T-helper 22 cell (primary cell): ENCODE measurements at places on chromosomes 5 and 9.

GRCh38 chr9:35714123-35714522 is 17.9 kb downstream of the TLN1 start:
- no peak for DNase-seq

- peak; percentile 50 for DNase-seq
These were observed 21.1 kb upstream of the TERT start for GRCh38 chr5:1315709-1316587.

DNA sequence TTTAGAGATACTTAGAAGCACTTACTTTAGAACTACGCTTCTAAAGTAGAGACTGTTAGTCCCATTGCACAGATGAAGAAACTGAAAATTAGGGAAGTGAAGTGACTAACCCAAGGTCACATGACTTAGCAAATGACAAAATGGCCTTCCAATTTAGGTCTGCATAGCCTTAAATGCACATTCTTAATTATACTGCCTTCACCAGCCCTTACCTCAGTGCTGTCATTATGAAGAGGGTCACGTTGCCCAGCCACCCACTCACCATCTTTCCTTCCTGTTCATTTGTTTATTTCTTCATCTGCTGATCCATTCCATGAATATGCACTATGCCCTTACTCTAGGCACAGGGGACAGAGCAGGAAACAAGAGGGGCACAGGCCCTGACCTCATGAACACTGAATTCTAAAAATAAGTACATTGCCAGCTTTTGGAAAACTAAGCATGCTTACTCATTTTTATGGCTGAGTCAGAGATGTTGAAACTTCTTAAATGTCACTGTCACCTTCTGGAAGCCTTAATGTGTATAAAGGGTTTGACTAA is 8.6 kb downstream of the HAVCR2 start:
- DNase-seq, result no peak

- DNase-seq, result no peak
These were observed 137.0 kb downstream of the WDR41 start for GRCh38 chr5:77355080-77355479.

GRCh38 chr5:171649075-171649401 is 136.6 kb upstream of the SMIM23 start:
- no peak for DNase-seq

- no peak for DNase-seq
These were observed 4.3 kb upstream of the GABBR2 start for GRCh38 chr9:98712987-98713386.

GRCh38 chr5:140560227-140560626 is 3.0 kb upstream of the SRA1 start:
- DNase-seq, result no peak

DNA sequence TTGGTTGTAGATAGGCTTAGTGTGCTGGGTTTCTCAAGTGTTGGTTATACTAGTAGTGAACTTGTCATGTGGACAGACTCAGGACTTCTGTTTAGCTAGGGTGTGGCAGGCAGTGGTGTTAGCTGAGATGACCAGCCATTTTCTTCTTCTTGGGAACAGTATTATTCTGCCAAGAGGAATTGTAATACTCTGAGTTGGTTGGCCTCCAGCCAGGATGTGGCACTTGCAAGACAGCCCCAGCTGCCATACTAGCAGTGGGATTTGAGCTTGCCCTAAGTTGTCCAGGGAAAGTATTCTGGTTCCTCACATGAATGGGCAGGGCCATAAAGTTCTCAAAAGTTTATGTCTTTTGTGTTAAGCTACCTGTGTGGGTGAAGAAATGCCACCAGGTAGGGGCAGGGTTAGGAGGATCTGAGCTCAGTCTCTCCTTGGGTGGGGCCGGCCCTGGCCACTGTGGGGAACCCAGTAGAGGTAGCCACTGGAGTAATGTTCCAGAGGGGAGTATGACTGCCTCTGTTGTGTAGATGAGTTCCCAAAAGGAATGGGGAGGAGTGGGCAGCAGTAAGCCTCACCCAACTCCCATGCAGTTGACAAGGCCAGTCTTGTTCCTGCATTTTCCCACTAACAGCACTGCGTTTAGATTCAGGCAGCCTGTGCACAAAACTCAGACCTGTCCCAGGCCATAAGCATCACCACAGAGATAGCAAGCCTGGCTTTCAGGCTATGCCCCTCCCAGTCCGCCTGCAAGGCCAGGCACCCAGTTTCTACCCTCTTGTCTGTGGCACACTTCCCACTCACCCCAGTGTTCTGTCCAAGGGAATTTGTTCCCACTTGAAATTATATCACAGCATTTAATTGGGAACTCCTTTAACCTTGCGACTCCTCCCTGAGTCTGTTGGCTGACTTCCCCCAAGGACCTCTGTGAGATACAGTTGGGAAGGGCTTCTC is 250.7 kb downstream of the ANXA1 start:
- DNase-seq, result no peak

GRCh38 chr9:92780206-92780605 is 15.6 kb upstream of the BICD2 start:
- no peak for DNase-seq

DNA sequence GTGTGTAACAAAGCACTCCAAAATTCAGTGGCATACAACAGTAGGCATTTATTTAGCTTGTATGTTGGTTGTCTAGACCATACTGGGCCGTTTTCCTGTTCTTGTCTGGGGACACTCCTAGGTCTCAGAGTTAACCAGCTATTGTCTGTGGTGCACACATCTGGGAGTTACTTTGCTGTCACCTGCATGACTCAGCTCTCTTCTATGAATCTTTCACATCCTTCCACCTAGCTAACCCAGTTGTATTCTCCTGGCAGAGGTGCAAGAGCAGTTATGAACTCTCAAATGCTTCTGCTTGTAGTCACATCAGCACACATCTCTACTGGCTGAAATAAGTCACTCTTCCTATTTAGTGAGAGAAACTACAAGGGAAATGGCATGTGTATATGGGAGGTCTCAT is 138.1 kb downstream of the BAAT start:
- DNase-seq, result no peak

- DNase-seq, result peak; percentile 60
These were observed 6.1 kb downstream of the GARIN3 start for GRCh38 chr5:157160001-157160400.

GRCh38 chr5:151589878-151590570 is 1.1 kb downstream of the FAT2 start:
- DNase-seq, result no peak

DNA sequence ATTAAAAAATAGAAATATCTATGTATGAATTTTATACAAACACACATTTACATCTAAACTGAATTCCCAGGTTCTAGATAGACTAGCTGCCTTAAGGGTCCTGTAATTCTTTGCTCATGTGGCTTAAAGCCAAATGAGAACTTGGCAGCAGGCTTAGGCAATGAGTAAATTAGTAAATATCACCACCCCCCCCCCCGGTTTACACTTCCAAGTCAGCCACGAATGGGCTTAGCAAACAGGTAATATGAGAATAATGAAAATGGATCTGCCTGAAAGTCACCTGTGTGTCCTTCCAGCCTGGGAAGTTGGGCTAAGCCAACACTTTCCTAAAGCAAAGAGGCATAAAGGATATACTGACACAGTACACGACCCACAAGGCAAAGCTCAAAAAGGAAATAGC is 108.6 kb downstream of the KLHL3 start:
- DNase-seq, result no peak

GRCh38 chr5:149363936-149364335 is 6.1 kb downstream of the PCYOX1L start:
- DNase-seq, result no peak

DNA sequence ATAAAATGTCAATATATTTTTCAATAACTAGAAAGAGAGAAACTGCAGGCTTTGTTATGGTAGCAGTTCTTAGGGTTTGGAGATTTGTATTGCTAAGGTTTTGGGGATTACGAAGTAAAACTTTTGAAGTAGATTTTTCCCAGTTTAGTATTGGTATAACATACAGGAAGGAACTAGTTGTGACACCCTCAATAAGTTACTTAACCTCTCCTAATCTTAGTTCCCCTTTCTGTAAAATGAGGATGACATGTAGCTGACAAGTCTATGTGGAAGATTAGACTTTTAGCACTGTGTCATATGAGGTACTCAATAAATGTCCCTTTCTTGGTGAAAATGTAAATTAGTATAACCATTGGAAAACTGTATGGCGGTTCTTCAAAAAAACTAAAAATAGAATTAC is 73.4 kb upstream of the ATG10 start:
- no peak for DNase-seq

GRCh38 chr9:8429157-8429556 is 629.6 kb upstream of the DMAC1 start:
- DNase-seq, result no peak

GRCh38 chr5:96431376-96432187 is 1.5 kb downstream of the PCSK1 start:
- DNase-seq, result no peak

GRCh38 chr9:109304347-109304746 is 16.5 kb downstream of the EPB41L4B start:
- DNase-seq, result no peak

DNA sequence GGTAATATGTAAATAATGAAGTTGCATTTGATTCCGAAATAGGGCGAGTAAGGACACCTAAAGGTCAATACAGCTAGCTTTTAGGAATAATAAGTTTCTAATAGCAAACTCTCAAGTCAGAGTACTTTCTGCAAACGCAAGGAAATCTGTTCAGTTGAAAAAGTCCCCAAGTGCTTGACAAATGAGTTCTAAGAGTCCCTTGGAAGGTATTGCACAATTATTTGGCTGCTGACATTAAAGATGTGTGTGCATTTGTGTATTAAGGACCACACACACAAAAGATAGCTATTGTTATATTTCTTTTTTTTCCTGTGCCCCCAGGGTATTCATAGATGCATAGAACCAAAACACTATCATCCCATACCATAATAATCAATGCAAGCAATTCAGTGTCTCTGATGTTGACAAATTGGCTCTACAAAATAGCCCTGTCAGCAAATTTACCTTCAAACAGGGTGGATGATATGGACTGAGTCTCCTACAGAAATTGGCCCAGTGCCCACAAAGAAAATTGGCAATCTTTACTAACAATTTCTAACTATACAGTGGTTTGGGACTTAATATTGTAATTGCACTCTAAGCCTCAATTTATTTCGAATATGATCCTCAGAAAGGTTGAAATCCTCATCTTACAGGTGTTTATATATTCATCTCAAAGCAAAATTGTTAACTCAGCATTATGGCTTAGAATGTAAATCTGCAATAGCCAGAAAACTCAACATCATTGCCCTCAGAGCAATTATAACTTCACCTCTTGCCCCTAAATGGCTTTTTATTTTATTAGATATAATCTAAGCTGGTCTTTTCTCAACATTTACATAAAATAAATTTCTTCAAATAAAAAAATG is 827.2 kb downstream of the MAT2B start:
- DNase-seq, result no peak

DNA sequence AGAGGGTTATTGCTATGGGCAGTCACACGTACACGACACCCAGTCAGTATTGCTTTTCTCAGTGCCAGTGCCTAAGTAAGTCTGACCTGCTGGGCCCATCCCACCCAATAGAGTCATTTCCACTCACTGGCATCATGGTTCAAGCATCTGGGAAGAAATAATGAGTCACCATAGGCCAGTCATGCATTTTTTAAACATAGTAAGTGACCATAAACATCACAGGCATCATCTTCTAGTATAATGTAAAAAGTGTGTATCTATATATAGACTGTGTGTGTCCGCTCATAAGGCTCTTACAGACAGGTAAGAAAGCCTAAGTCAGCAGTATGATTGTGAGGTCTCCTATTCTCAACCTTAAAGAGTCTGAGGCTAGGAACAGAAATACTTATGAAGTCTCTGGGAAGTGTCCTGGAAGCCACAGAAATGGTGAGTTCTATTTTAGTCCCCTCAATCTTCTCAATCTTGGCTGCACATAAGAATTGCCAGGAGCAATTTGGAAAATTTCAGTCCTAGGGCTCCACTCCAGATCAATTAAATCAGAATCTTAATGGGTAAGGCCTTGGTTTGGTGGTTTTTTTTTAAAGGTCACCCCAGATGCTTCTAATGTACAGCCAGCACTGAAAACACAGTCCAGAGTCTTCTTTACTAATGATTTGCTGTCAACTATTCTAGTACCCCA is 65.2 kb downstream of the ZNF366 start:
- no peak for DNase-seq

- DNase-seq, result no peak
These were observed 83.1 kb downstream of the EDIL3 start for GRCh38 chr5:84301535-84301934.

GRCh38 chr5:160165137-160166068 is 46.2 kb upstream of the PWWP2A start:
- DNase-seq, result no peak
